ENCODE measurements at places on chromosomes 13 and 19. TPM values are rescaled to one million over a fixed set of nuclear protein-coding genes. Genes with fewer than 3 reads are reported as not detected.

The ARHGEF7 gene
- total RNA-seq, result 35.9 TPM

The SHISA7 gene
- total RNA-seq, result not detected

The CLIP3 gene
- total RNA-seq, result 5.4 TPM

The SOX1 gene
- not detected for total RNA-seq

The SGCG gene
- 102 TPM for total RNA-seq

The C2CD4C gene
- 0.63 TPM for total RNA-seq

The IL17D gene
- total RNA-seq, result 1.2 TPM

The KIR2DL3 gene
- total RNA-seq, result not detected

The RAB3A gene
- total RNA-seq, result 37.4 TPM

The UBL5 gene
- 538 TPM for total RNA-seq

The FLT1 gene
- 40.7 TPM for total RNA-seq

The MUC16 gene
- total RNA-seq, result not detected

The C1QTNF9B gene
- total RNA-seq, result 2.1 TPM

The IGFL1 gene
- total RNA-seq, result not detected
